ENCODE measurements at places on chromosomes 1 and 21. TPM values are rescaled to one million over a fixed set of nuclear protein-coding genes. Genes with fewer than 3 reads are reported as not detected.

GRCh38 chr1:154094411-154094810, 60.5 kb downstream of the NUP210L start:
- no peak for DNase-seq
- H3K4me1 ChIP-seq: no peaks in the 10 kb centered on the region
- H3K4me3 ChIP-seq: no peak overlapping the region

GRCh38 chr1:2555634-2556276, 416 bp upstream of the TNFRSF14 start:
- peak overlapping the region; percentile 71 for H3K4me3 ChIP-seq
- H3K27me3 ChIP-seq: no peaks in the 10 kb centered on the region
- peak; percentile 54 for DNase-seq
- H3K27ac ChIP-seq: peak overlapping the region; percentile 97
- peaks cover 12% of the 10 kb centered on the region for H3K4me1 ChIP-seq

- peaks cover 3% of the 10 kb centered on the region for H3K4me1 ChIP-seq
- no peak overlapping the region for H3K27ac ChIP-seq
- H3K36me3 ChIP-seq: peaks cover 37% of the 10 kb centered on the region
- no peak overlapping the region for H3K4me3 ChIP-seq
- no peaks in the 10 kb centered on the region for H3K27me3 ChIP-seq
These were observed 73.4 kb downstream of the UCK2 start for GRCh38 chr1:165900576-165901380.

GRCh38 chr21:34935452-34935851, 113.7 kb downstream of the RUNX1 start:
- H3K36me3 ChIP-seq: no peaks in the 10 kb centered on the region
- no peak overlapping the region for H3K4me3 ChIP-seq
- no peak for DNase-seq
- H3K27me3 ChIP-seq: no peaks in the 10 kb centered on the region

PRKCZ gene
- 7.6 TPM for total RNA-seq

DNA sequence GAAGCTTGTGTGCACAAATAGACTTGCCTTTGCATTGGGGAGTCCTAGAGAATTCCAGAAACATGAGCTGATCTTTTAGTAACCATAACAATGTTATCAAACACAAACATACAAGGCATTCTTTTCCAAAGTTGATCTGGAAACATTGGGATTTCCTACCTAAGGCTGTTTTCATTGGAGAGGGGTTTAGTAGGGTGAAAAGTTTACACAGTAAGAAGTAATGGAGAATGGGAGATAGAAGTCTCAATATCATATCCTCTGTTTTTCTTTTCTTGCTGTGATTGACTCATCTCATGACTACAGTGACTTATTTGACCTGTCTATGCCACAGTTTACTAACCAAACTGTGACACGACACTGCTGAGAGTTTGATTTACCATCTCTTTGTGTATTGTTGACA, 65.6 kb upstream of the PLA2G4A start:
- H3K36me3 ChIP-seq: no peaks in the 10 kb centered on the region
- no peaks in the 10 kb centered on the region for H3K27me3 ChIP-seq
- H3K4me3 ChIP-seq: no peak overlapping the region
- DNase-seq: no peak
- no peaks in the 10 kb centered on the region for H3K4me1 ChIP-seq

DNA sequence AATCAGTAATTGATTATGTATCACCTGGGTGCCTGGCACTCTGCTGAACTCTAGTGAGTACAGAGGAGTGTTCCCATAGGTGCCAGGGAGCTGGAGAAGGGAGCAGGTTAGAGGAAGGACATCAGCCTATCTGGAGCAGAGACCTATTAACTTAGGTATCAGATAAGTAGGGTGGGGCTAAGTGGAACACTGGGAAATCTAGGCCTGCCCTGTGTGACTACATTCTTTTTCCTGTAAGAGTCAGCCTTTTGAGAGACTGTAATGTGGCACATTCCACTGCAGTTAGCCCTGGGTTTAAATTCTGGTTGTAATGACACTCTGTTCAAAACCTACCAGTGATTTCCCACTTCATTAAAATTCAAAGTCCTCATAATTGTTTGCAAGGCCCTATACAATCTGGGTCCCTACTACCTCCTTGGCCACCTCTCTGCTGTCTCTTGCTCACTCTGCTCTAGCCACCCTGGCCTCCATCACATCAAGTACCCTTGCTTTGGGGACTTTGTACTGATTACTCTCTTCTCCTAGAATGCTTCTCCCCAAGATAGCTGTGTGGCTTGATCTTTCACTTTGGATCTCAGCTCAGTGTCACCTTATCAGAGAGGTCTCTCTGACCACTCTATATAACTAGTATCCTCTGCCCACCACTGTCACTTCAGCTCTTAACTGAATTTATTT, 12.9 kb downstream of the STX12 start:
- H3K27me3 ChIP-seq: no peaks in the 10 kb centered on the region
- no peak overlapping the region for H3K4me3 ChIP-seq
- no peaks in the 10 kb centered on the region for H3K4me1 ChIP-seq
- no peak overlapping the region for H3K27ac ChIP-seq

CELA3B gene
- 0.09 TPM for total RNA-seq
